ENCODE measurements at places on chromosomes 3 and 15.

- no peak for DNase-seq
These were observed 84.1 kb downstream of the PIK3R4 start for GRCh38 chr3:130662501-130662996.

DNA sequence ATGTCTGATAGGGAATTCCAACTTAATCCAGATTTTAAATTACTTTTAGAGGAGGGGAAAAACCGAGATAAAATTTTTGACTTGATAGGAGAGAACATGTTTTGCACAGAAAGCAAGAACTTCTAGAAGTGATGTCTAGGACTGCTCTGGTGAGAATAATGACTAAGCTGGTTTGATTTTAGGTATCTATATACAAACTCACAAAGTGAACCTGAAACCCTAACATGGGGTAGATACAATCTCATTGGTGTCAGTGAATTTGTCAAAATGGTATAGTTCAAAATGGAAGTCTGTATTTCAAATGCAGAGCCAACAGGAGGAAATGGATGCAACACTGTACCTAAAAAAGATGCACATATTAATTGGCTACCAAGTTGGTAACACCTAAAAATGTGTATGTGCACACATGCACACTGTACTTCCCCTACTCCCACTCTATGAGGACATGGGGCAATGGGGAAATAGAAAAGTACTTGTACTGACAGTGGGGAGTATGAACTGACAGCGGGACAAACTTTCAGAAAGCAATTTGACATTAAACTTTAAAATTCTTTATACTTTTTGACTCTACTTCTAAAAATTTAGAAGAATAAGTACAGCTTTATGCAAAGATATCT, 53.0 kb downstream of the NR1I2 start:
- DNase-seq: no peak

- no peak for DNase-seq
These were observed 183.4 kb downstream of the KLHL25 start for GRCh38 chr15:85611361-85611760.

DNA sequence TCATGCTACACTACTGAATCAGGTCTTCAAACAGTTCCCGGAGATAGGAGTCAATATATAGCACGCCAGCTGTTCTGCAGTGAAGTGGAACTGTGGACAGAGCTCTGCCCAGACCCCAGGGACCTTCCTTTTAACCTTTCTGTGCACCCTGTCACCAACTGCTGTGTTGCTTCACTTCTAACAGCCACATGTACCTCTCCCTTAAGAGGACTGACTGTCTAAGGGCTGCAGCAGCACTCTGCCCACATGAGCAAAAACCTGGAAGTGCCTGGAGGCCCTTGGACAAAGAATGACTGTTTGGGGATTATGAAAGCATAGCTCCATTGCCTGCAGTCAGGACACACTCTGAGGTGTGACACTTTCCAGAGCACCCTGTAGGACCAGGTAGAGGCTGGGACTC, 88.3 kb upstream of the CTNNB1 start:
- no peak for DNase-seq

DNA sequence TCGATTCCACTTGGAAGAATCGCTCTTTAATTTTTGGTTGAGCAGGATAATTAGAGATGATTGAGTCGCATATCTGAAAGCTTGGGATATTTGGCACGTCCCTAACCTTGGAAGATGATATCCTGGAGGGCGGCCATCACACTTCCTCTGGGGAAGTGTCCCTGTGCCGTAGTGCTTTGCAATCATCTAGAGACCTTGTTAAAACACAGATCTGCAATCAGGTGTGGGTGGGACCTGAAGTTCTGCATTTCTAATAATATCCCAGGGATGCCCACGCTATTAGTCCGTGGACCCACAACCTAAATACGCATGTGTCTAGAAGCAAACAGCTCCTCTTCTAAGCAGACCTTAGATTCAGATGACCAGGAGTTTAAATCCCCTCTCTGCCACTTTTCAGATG, 20.5 kb downstream of the MYO1E start:
- DNase-seq: no peak

- DNase-seq: no peak
These were observed 56.4 kb downstream of the PLD1 start for GRCh38 chr3:171753665-171754408.

DNA sequence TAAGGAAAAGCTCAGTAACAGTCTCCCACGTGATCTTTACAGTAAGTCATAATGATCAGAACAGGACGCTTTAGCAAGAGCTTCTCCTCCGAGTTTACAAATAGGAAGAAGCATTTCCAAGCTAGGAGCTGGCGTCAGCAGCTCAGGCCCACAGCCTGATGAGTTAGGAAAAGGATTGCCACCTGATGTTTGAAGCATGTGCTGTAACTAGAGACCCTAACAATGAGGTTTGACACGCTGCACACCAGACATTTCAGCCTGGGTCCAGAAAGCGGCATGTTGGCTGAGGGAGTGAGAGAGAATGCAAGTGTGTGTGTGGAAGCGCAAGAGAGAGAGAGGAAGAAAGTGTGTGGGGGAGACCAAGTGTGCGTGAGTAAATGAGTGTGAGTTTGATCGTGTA, 47.3 kb downstream of the TLE3 start:
- no peak for DNase-seq

GRCh38 chr15:68385671-68386586, 46.0 kb downstream of the ITGA11 start:
- DNase-seq: no peak

- no peak for DNase-seq
These were observed 98.1 kb downstream of the CORO2B start for GRCh38 chr15:68676926-68677325.

DNA sequence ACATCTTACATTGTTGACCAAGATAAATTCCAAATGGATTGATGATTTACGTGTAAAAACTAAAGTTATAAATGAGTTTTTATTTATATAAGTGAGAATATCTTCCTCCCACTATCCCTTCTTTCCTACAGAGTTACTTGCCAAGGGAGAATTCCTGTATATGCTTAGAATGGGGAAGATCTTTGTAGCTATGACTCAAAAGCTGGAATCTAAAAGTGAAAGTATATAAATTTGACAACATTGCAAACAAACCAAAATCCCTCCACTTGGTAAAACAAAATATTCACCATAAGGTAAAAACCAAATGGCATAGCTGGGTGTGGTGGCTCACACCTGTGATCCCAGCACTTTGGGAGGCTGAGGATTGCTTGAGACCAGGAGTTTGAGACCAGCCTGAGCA, 52.7 kb upstream of the GCNT3 start:
- DNase-seq: peak; percentile 11

GRCh38 chr3:43120937-43121336, 15.1 kb upstream of the POMGNT2 start:
- DNase-seq: no peak

DNA sequence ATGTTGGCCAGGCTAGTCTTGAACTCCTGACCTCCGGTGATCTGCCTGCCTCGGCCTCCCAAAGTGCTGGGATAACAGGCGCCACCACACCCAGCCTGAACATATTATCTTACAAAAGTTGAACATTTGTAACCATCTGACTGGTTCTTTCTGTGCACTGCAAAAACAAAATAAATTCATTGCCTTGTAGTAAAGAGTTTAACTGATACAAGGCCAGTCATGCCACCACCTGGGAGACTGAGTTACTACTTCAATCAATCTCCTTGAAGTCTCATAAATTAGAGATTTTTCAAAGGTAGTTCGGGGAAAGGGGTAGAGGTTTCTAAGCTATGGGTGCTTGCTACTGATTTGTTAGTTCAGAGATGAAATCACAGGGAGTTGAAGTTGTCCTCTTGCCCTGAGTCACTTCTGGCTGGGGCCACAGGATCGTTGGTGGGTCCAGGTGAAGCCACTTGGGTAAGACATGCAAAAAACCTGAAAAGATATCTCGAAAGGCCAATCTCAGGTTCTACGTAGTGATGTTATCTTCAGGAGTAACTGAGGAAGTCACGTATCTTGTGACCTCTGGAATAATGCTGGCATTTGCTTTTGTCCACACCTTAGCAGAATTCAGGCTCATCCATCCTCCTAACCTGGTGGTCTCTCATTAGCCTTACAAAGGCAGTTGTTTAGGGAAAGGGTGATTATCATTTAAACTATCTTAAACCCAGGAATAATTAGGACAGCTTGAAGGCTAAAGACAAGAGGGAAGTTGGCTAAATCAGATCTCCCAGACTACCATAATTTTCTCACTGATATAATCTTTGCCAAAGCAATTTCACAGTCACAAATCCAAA, 33.7 kb downstream of the ZBTB11 start:
- DNase-seq: no peak

- no peak for DNase-seq
These were observed 4.0 kb upstream of the SATB1 start for GRCh38 chr3:18428991-18429745.

GRCh38 chr3:100777271-100777670, 68.0 kb downstream of the TFG start:
- no peak for DNase-seq

DNA sequence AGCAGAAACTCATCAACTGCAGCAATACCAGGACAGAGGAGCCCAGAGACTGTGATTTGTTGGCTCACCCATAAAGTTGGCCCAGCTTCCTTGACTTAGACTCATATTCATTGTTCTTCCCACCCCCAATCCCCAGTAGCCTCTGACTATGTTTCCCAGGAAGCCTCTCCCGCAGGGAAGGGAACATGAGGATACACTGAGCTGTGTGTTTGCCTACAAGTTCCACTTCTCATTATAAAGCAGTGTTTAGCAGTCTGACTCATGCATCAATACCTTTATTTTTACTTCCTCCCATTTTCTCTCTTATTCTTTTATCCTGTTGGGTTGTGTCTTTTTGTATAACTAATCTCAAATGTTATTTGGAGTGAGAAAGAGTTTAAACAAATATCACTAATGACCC, 111.6 kb upstream of the PHLDB2 start:
- no peak for DNase-seq

- DNase-seq: no peak
These were observed 499.9 kb upstream of the LMCD1 start for GRCh38 chr3:8001712-8002111.

GRCh38 chr3:123285479-123285878, 83.7 kb downstream of the SEC22A start:
- DNase-seq: no peak

Data from frontal cortex (tissue), 4 donors.